ENCODE measurements at places on chromosomes 1 and 21.

DNA sequence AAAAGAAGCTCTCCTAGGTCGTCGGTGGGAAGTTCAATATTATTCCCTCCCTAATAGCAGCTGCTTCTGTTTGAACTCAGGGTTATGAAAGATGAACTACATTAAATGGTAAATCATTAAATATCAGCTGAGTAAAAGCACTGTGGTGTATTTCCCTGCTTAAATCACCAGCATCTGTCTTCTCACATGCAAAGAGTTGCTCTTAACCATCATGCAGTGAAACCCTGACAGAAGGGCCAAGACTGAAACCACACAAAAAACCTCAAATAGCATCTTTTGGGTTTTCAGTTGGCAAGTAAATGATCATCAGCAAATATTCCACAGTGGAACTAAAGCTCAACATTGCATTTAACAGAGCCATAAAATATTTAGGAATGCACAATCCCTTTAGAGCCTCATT, 380.0 kb upstream of the ADGRL2 start:
- no peak for DNase-seq

DNA sequence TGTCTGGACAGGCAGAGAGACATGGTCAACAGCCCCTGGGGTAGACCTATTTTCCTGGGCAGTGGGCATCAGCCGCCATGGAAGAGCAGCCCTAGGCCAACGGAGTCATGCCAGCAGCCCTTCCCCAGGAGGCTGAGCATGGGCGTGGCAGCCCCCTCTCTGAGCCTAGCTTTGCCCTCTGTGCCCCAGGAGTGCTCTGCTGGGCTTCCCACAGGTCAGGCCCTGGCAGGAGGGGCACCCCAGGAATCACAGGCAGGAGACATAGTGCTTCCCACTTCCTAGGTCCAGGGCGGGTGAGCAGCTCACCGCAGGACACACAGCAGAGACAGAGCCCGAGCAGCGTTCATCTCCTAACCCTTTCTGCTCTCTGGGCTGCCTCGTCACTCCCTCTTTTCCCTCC, 132.8 kb downstream of the GLIS1 start:
- no peak for DNase-seq

DNA sequence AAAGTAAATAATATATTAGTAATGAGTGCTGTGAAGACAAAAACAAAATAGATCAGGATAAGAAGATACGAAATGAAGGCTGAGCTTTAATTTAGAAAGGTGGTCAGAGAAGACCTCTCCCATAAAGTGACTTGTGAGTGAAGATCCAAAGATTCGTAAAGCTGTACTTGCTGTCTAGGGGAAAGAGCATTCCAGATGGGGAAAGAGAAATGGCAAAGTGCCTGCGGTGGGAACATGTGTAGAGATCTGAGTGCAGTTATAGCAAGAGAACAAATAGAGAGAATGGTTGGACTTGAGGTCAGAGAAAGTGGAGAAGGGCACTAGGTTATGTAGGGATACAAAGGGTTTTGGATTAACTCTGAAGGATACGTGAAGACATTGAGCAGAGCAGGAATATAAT, 60.6 kb downstream of the NUF2 start:
- no peak for DNase-seq

GRCh38 chr1:61226791-61227567, 144.6 kb downstream of the NFIA start:
- DNase-seq, result peak; percentile 14

- no peak for DNase-seq
Observed at GRCh38 chr1:6269296-6269695, 8.4 kb upstream of the GPR153 start.

GRCh38 chr21:17257784-17258183, 255.1 kb upstream of the CXADR start:
- no peak for DNase-seq

GRCh38 chr1:203584035-203584434, 42.6 kb upstream of the ATP2B4 start:
- peak; percentile 69 for DNase-seq

GRCh38 chr1:222404710-222405109, 143.2 kb downstream of the HHIPL2 start:
- no peak for DNase-seq

GRCh38 chr1:232921381-232921780, 29.0 kb upstream of the NTPCR start:
- no peak for DNase-seq

GRCh38 chr1:220979371-220979770, 100.1 kb downstream of the HLX start:
- no peak for DNase-seq

GRCh38 chr1:38586993-38587646, 272.5 kb downstream of the RRAGC start:
- DNase-seq, result peak; percentile 71

DNA sequence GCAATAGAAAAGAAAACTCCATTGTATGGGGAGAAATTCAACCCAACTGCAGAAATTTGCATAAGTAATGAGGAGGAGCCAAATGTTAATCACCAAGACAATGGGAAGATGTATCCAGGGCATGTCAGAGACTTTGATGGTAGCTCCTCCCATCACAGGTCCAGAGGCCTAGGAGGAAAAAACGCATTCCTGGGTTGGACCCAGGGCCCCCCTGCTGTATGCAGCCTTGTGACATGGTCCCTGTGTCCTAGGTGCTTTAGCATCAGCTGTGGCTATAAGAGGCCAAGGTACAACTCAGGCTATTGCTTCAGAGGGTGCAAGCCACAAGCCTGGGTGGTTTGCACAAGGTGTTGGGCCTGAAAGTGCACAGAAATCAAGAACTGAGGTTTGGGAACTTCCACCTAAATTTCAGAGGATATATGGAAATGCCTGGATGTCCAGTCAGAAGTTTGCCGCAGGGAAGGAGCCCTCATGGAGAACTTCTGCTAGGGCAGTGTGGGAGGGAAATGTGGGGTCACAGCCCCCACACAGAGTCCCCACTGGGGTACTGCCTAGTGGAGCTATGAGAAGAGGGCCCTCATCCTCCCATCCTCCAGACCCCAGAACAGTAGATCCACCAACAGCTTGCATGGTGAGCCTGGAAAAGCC, 162.3 kb downstream of the TGFB2 start:
- no peak for DNase-seq

GRCh38 chr21:33644383-33645074, 2.2 kb downstream of the ITSN1 start:
- DNase-seq, result peak; percentile 47

- no peak for DNase-seq
Observed at GRCh38 chr21:35864039-35864438, 196.3 kb downstream of the SETD4 start.

GRCh38 chr1:10253755-10254154, 43.4 kb downstream of the KIF1B start:
- peak; percentile 87 for DNase-seq

GRCh38 chr1:160590488-160590887, 11.2 kb upstream of the CD84 start:
- no peak for DNase-seq

GRCh38 chr1:244395965-244396364, 55.7 kb downstream of the ADSS2 start:
- DNase-seq, result no peak

DNA sequence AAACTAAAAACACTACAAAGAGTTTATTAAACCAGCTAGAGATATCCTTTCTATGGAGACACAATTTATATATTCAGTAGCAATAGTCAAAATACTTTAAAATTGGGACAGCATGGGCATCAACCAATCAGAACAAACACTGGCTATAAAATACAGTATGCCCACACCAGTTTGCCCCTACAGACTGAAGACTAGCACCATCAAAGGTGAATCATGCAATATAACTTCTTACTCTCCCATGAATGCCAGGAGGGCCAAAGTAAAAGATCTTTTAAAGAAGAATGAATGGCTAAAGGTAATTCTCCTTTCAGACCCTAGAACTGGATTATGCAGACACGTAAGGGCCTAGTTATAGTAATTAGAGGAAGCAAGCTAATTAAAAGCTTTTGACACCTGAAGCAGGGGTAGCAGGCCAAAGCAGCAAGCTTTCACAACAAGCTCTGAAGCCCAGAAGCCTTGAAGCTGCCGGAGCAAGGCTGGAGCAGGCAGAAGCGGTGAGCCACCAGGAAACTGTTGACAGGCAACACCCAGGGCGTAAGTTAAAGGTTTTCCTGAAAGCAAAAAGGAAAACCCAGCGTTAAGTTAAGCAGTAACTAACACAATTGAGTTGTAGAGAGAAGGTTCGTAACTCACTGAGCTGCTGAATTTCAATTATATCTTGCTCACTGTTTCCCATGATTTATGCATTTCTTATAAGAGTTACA, 99.3 kb downstream of the CDC42BPA start:
- DNase-seq, result no peak

DNA sequence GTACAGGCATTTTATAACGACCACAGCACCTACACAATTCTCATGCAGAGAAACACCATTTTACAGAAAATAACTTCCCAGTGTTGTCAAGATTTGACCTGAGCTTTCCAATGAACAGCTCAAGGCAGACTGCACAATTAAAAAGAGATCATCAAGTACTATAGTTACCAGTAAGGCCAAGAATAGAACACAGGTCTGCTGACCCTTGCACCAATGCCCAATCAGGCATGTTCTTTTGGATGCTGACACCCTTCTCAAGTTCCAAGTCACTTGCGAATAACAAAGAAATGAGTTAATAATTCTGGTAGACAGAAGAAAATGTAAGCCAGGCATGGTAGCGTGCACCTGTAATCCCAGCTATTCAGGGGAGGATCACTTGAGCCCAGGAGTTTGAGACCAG, 101.9 kb downstream of the SLC45A1 start:
- DNase-seq, result no peak

- DNase-seq, result peak; percentile 37
Observed at GRCh38 chr21:33401630-33401992, 1.6 kb upstream of the IFNGR2 start.
